ENCODE measurements at places on chromosomes 3 and 15.

DNA sequence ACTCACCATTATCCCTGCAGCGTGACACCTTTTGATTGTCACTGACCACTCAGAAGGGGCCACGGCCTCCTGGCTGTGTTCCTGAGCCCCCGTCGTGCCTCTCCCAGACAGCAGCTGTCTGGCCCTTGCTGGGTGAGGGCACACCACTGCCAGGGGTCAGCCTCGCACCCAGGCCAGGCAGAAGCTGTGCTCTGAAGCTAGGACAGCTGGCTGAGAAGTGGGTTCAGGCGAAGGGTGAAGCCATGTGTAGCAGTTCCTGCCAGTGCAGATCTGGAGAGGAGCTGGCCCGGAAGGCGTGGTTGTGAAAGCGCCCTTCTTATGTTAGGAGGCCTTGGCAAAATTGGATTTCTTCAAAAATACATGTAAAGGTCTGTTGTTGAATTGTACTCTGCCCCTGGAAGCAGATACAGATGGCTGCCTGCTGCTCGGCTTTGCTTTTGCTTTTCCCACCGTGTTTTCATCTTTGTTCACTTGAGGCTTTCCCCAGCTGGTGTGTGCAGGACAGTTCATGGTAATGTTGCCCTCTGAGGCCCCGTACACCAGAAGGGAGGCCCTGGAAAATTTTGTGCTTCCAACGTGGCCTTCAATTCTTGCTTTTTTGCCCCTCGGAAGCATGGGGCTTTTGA is 49.1 kb downstream of the KLHL25 start:
- DNase-seq: no peak

GRCh38 chr3:46356909-46357308 is 3.0 kb downstream of the CCR2 start:
- no peak for DNase-seq

DNA sequence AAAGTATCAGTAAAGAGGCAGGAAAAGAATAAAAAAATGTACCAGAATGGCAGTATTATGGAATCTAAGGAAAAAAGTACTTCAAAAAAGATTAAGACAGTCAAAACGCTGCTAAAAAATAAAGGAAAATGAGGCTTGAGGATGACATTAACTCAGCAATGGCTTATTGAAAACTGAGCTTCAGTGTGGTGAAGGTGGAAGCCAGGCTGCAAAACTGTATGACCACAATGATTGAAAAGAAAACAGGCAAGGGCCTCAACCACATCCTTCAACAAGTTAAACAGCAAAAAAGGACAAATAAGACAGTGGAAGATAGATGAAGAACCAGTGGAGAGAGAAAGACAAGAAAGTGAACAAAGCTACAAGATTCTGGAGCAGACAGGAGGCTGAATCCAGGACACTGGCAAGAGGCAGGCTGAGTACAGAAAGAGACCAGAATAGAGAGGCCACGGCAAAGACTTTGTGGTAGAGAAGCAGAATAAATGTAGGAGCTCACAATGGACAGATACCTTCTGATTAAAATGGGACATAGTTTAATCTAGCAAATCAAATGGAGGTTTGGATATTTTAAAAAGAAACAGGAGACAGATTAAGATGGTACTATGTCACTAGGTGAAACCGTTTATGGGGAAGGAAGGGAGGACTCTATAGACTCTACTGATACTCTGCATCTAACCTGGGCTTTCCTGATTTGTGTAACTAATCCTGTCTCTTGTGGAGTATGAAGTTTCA is 86.1 kb downstream of the TJP1 start:
- DNase-seq: no peak

DNA sequence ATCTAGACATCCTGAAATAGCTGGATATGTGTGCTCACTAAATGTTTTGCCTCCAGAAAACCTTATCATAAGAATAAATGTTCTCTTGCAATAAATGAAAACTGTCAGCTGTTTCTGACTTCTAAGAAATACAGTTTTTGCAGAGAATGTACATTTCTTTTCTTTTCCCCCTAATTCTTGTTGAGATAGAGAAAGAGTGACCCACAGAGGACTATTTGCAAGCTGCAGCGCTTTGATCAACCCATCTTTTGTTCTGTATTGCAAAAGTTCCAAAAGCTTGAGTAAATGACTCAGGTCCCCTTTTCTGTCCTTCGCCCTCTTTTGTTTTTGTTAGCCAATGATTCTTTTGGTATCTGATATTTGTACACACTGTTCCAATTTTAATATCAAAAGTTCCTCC is 141.9 kb downstream of the BBX start:
- no peak for DNase-seq

DNA sequence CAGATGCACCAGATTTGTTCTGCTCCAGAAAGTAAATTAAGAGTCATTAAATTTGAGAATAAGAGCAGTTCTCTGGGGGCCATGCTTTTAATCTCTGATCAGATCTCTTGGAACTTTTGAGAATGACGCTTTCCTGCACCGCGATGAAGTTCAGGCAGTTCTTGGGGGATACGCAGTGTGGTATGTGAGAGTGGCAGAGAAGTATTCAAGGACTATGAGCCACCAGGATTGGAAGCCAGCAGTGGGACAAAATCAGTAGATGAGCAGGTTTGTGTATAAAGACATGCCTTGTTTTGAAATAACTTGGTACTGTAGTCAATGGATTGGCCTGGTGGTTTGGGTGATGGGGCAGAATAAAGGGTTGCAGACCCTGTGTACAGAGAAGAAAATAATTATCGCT is 483.6 kb downstream of the ERC2 start:
- no peak for DNase-seq

DNA sequence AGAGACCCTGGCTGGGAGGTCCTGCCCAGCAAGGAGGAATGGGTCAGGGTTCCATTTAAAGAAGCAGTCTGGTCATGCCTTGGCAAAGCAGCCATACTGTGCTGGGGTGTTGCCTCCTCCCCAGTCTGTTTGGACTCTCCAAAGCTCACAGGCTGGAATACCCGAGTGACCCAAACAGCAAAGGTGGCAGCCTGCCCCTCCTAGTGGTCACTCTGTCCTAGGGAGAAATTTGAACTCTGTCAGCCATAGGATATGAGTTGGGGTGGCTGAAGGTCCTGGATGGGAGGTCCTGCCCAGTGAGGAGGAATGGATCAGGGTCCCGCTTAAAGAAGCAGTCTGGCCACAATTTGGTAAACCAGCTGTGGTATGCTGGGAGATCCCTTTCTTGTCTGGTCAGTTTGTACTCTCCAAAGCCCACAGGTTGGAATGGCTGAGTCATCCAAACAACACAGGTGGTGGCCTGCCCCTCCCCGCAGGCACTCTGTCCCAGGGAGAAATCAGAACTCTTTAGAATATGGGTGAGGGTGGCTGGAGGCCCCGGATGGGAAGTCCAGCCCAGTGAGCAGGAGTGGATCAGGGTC is 45.0 kb downstream of the CCR1 start:
- DNase-seq: no peak

GRCh38 chr3:50278123-50278879 is 586 bp upstream of the LSMEM2 start:
- no peak for DNase-seq
